Lower lobe of right lung (tissue), 2 donors: ENCODE measurements at places on chromosomes 13 and 19. TPM values are rescaled to one million over a fixed set of nuclear protein-coding genes. Genes with fewer than 3 reads are reported as not detected.

DNA sequence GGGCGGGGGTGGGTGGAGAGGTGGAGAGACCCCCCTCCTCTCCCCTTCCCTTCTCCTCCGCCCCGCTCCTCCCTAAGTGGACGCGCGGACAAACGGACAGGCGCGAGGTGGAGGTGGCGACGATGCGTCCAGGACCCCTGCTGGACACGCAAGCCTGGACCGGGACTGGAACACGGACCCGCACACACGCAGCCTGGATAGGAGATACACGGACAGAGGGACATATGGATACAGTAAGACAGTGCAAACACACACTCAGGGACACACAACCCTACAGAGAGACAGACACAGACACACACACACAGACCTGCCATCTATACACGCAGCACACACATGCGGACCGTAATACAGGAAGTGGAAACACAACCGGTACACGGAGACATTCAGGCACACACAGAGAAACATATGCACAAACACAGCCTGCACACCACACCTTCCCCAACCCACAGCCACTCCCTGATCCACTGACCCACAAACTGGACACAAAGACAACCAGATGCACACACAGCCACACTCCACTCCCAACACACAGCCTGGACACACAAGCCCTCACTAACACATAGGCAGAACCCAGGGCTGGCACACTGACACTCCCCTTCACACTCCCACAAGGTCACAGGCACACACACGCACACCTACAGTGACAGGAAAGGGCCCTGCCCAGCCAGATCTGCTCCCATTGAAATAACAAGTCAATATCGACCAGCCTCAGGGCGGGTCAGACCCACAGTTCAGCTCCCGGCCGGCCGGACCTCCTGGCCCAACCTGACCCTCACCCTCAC lies 696 bp upstream of the ERFL start:
- no peak for DNase-seq

DNA sequence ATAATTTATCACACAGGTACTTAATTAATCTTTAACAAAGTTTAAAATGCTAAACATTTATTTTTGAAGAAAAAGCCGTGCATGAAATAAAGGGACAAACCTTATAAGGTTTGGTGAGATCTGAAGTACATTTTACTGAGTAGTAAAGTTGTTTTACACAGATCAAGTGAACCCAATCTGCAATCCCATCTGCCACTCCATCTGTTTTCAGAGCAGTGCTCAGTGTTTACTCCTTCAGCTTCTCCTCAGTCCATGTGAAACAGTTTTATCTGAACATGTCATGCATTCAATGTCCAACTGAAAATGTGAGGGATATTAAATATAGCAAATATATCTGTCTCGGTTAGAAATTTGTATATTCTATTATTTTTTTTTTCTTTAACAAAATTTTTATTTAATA lies 166.8 kb downstream of the MAB21L1 start:
- no peak for DNase-seq

DNA sequence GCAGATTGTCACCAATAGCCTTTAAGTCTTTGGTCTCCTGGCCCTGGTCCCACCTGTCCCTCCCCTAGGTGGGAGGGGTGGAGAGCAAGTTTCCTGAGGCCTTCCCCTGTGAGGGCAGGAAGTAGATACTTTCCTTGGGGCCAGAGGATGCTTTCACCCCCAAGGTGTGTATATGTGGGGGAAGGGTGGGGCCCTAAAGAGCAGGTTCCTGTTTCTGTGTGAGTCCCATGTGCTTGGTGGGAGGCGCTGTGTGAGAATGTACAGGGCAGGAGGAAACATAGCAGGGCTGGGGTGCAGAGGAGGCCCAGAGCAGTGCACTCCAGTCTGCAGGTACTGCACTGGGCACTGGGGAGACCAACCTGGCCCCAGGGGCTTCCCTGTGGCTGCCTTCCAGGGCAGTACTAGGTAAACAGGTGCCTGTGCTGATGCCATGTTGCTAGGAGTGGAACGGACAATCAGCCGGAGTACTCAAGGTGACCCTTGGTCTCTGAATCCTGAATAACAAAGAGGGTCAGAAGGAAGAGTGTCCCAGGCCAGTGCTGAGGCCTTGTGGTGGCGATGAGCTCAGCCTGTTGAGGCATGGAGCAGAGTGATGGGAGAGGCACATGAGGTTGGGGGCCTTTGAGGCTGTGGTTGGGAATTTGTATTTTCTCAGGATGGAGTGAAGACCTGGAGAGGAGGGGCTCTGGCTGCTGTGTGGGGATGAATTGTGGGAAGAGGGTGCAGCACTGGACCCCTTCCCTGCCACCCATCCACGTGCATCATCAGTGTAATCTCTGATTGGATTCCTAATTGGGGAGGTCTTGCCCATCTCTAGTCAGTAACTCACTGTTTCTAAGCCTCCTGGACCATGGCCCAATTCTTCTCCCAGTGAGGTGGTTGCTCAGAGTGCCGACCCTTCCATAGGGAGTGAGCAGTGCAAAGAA lies 5.1 kb downstream of the EGLN2 start:
- peak; percentile 83 for DNase-seq

Gene LRRC4B
- total RNA-seq: 3.9 TPM

DNA sequence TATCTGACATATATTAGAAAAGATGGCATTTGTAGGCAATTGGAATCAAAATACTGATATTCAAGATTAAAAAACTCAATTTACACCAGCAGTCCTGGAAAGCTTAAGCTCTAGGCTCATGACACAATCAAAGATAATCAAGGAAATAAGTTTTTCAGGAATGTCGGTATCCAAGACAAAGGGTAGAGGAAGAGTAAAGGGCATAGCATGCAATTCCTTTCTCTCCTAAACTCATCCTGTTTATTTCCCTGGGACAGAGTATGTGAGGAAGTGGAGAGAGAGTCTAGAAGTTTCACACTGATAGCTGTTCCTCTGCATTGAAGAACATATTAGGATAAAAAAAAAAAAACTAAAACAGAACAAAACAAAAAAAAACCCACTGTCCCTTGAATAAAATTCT lies 2452.1 kb downstream of the PCDH9 start:
- no peak for DNase-seq

- no peak for DNase-seq
Observed at GRCh38 chr13:78686461-78686860, 27.5 kb upstream of the OBI1 start.

DNA sequence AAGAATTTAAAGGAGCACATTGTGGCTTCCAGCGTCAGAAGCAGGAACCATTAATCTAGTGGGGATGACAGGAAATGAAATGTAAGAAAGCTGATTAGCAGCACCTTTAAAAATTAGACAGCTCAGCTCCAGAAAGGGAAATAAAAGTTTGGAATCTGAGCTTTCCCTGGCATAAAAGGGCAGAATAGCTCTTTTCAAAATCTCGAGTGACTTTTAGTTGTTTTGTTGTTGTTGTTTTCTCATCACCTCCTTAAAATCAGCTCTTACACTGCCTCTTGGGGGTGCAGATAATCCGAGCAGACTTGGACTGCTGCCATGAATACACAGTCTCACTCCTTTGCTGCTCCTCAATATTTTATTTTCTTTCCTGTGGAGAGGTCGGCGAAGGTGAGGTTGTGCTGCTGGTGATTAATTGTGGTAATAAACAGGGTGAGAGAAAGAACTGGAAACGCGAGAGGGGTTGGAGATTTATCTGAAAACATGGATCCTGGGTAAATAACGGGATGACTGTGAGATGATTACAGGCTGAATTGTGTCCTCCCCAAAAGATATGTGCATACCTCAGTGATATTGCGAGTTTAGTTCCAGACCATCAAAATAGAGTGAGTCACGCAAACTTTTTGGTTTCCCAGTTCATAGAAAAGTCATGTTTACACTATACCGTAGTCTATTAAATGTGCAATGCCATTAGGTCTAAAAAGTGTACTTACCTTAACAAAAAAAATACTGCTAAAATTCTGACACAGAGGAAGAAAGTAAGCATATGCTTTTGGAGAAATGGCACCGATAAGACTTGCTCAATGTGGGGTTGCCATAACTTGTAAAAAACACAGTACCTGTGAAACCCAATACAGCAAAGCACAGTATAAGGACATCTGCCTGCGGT lies 787.7 kb downstream of the UQCRFS1 start:
- DNase-seq: no peak

DNA sequence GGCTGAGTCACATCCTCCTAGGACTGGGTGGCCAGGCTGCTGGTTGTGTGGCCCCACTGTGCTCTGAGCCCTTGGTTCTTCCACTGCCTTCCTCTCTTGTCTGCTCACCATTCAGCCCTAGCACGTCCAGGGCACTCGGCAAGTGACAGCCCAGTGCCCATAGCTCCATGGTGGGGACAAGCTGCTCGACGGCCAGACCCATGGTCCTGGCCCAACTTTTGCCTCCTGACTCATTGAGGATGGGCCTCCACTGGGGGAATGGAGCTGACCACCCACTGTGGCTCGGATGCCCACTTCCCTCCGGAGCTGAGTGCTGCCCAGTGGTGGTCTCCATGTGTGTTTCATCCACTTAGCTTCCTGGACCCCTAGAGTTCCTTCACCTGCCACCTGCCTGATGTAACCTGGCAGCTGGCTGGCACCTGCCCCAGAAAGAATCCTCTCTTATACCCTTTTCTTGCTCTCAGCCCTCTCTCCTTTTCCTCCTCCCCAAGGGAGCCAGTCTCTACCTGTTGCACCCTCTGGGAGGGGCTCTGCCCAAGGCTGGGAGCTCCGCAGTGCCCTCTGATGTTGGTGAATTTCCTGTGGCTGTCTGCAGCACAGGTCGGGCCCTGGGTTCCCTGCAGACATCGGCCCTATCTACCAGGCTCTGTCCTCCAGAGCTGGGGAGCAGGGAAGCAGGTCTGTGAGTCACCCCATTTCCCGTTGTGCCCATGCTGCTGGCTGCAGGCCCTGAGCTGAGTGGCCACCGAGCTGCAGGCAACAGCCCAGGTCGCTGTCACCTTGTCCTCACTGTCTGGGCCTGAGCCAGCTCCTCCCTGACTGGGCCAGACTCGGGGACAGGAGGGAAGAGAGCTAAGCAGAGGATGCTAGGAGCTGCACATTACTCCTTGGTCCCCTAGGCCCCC lies 7.4 kb downstream of the CHST8 start:
- no peak for DNase-seq

Gene DCT
- 0.18 TPM for total RNA-seq

Gene GNA15
- 24.2 TPM for total RNA-seq

GRCh38 chr13:110815471-110816204 lies 99.2 kb downstream of the ANKRD10 start:
- no peak for DNase-seq

DNA sequence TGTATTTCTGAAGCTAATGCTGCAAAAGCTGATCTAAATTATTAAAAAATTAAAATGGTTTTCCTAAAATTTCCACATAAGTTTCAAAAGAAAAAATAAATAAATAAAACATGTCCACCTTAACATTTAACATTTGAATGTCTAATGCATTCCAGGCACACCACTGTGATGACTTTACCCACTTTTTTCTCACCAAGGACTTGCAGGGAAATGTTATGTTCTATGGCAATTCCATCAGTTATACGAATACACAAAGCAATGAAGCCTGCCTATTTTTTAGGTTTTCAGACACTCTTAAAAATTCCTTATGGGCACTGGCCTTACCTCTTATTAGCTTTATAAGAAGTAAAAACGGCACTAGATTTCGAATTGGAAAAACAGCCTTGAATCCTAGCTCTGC lies 10.2 kb downstream of the TSC22D1 start:
- no peak for DNase-seq

- DNase-seq: no peak
Observed at GRCh38 chr13:95870421-95870820, 182.8 kb downstream of the UGGT2 start.

GRCh38 chr13:31418186-31418585 lies 218.4 kb downstream of the B3GLCT start:
- DNase-seq: no peak

GRCh38 chr13:113150550-113151365 lies 7.7 kb upstream of the PROZ start:
- DNase-seq: no peak

Gene CDC34
- total RNA-seq: 40.0 TPM
